ENCODE measurements at places on chromosomes 11 and 22.

GRCh38 chr11:31301549-31302510, 67.7 kb downstream of the DCDC1 start:
- DNase-seq = no peak

DNA sequence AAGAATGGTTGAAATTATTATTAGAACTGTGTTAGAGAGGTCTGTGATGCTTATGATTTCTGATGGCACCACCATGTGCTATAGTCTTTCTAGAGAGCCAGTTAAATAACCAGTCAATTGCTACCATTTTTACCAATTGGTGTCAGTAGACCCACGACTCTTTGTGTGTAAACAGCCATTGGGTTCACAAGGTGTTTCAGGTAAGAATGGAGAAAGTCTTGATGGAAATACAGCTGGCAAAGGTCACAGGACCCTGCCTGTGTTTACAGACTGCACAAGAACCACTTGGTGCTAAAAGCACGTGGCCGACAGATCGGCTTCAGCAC, 30.5 kb upstream of the OR10G7 start:
- no peak for DNase-seq

GRCh38 chr22:30178181-30179126, 68.1 kb downstream of the LIF start:
- DNase-seq = peak; percentile 59

GRCh38 chr11:126817096-126817495, 183.5 kb downstream of the KIRREL3 start:
- no peak for DNase-seq

DNA sequence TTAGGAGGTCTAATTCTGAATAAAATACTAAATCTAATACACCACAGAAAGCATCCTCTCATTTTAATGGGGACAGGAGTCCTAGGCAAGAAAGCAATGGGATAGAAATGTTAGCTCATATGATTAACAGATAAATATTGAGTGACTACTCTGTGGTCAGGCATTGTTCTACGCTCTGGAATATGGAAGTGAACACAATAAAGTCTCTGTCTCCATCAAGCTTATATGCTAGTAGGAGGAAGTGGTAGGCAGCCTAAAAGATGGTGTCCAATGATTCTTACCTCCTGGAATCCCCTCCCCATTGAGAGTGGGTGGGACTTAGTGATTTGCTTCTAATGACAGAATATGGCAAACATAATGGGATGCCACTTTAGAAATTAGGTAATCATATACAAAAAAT, 160.3 kb upstream of the PDGFD start:
- no peak for DNase-seq

DNA sequence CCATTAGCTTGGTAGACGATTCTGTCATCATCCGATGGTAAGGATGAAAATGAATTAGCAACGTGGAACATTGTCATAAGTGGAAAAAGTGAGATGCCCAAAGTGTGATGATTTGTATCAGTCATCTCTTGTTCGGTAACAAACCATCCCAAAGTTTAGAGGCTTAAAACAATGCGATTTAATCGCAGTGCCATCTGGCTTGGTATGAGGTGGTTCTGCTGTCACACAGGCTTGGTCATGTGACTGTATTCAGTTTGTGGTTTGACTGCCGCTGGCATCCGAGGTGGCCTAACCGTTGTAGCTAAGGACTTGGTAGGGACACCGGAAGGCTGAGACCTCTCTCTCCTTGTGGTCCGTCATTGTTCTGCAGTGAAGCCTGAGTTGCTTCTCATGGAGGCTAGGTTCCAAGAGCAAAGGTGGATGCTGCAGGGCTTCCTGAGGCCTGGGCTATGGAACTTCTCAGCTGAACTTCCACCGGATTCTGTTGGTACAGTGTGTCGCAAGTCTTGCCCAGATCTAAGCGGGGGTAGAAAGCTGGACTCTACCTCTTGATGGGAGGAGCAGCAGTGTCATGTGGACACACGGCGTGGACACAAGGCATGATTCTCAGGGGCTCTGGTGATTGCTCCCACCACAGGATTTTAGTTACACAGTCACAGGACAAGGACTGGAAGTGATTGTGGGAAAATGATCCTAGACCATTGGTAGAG, 36.3 kb downstream of the BCR start:
- peak; percentile 63 for DNase-seq

DNA sequence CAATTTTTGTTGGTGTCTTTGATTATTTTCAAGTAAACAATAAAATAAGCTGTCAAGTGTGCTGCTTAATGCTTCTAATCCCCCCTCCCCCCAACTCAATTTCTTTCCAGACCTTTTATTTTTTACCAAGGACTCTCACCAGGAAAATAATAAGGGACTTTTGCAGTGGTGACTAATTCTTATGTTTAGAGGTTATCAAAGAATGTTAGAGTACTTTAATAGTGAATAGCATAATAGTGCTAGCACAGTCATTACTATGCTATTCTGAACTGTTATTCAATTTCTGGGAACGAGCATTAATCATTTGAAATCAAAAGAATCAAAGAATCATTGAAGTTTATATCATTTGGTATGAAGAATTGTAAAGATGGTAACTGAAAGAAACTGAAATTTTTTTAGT, 251.4 kb downstream of the DDX10 start:
- no peak for DNase-seq

DNA sequence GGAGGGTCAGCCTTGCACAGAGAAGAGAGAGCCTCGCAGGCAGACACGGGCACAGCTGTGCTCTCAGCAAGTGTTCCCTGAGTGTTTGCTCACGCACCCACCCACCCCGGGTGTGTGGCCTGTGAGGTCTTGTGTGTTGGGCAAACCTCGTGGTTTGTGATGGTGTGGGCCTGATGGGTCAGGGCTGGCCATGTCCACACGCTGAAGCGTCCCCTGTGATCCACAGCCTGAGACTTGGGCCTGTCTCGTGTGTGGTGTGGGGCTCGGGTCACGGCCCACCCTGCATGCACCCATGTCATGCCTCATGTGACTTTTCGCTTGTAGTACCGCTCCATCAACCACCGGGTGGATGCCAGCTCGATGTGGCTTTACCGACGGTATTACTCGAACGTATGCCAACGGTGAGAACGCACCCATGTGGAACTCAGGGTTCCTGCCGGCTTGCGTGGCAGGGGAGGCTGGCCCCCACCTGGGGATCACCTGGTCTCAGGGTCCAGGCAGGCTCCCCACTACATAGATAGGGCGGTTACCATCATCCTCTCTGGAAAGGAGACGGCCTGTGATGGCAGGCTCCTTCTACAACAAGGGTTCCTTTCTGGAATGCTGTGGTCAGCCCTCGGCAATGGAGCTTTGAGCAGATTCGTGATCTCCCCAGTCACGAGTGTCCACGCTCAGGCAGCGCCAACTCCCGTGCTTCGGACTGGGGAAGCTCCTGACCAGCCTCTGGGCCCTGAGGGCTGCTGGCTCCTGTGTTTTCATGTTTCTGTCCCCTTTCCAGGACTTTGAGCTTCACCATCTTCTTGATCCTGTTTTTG, 5.9 kb downstream of the TPCN2 start:
- DNase-seq = no peak

- DNase-seq = no peak
These were observed 40.6 kb upstream of the MN1 start for GRCh38 chr22:27842201-27842600.

- no peak for DNase-seq
These were observed 35.9 kb upstream of the WNT11 start for GRCh38 chr11:76242004-76242779.

- no peak for DNase-seq
These were observed 20.4 kb downstream of the TUG1 start for GRCh38 chr22:30989474-30989873.

GRCh38 chr11:133711545-133711944, 133.8 kb downstream of the SPATA19 start:
- no peak for DNase-seq

GRCh38 chr22:28395920-28396753, 283.5 kb downstream of the TTC28 start:
- DNase-seq = no peak

GRCh38 chr22:17831501-17832251, 57.4 kb upstream of the BID start:
- DNase-seq = no peak

DNA sequence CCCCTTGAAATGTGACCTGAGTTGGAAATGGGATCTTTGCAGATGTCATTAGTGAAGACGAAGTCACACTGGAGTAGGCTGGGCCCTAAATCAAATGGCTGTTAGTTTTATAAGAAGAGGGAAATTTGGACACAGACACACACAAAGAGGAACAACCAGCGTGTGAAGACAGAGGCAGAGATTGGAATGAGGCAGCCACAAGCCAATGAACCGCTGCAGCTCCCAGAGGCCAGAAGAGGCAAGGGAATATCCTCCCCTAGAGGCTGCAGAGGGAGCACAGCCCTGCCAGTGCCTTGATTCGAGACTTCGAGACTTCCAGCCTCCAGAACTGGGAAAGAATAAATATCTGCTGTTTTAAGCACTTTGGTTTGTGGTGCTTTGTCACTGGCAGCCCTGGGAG, 484.5 kb downstream of the MN1 start:
- DNase-seq = no peak

DNA sequence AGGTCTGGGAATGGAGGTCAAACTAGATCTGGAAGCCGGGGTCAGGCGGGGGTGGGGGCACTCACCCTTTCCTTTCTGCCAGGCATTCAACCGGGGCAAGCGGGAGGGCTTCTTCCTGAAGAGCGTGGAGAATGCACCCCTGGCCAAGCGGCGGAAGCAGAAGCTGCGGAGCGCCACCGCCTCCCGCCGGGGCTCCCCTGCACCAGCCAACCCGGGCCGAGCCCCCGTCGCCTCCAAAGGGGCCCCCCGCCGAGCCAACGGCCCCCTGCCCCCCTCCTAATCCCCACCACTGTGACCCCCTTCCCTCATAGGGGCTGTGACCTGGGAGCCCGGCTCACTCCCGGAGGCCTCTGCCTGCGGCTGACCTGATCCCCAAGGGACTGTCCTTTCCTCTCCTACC, 12.2 kb downstream of the RPS6KA4 start:
- DNase-seq = no peak

- DNase-seq = no peak
These were observed 37.4 kb downstream of the USP28 start for GRCh38 chr11:113838005-113838404.

- DNase-seq = no peak
These were observed 28.3 kb downstream of the NECTIN1 start for GRCh38 chr11:119700536-119701346.

DNA sequence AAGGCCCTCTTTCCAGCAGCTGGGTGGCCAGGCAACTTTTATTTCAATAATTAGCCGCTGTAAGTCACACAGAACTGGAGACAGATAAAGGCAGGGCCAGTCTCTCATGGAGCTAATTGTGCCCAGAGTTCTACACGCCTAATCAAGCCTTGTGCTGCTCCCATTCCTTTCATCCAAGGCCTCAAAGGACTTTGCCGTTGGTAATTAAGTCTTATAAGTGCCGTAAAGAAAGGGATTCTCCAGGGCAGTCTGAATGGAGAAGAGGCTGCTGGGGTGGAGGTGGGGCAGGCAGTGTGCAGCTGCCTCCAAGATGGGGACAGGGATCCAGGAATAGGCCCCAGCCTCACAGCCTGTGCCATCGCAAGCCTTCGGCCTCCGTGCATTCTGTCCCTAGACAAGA, 357.9 kb downstream of the TENM4 start:
- no peak for DNase-seq

DNA sequence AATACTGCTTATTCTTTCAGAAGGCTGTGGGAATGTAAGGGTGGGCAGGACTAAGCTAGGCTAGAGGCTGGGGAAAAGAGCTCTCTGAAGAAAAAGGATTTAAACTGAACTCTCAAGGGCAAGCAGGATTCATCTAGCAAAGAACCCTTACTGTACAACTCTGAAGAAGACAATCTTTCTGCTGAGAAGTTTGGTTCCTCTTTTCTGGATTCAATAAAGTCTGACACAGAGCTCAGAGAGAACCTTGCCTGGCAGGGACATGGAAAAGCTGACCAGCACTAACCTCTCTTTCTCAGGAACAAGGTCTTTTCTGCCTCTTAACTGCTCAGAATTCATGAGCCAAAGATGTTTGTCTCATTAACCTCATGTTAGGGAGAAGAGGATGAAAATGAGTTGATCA, 388.4 kb upstream of the DDI1 start:
- DNase-seq = no peak

DNA sequence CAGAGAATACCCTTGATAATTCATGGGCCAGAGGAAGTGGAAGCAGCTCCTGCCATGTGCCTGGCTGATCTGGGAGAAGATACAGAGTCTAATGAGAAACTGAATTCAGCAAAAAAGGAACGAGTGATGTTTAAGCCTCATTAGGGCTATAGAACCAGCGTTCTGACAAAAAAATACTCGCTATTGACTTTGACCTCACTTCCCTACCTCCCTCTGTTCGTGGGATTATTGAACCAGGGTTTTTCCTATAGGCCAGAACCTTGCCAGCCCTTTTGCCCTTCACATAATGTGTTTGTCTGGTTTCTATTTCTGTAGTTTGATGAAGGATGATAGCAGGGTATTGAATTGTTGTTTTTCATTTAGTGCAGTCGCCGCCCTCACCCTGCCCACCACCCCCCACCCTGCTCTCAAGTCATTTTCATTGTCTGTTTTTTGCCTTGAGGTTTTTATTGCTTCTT, 7.6 kb upstream of the RBFOX2 start:
- DNase-seq = no peak

DNA sequence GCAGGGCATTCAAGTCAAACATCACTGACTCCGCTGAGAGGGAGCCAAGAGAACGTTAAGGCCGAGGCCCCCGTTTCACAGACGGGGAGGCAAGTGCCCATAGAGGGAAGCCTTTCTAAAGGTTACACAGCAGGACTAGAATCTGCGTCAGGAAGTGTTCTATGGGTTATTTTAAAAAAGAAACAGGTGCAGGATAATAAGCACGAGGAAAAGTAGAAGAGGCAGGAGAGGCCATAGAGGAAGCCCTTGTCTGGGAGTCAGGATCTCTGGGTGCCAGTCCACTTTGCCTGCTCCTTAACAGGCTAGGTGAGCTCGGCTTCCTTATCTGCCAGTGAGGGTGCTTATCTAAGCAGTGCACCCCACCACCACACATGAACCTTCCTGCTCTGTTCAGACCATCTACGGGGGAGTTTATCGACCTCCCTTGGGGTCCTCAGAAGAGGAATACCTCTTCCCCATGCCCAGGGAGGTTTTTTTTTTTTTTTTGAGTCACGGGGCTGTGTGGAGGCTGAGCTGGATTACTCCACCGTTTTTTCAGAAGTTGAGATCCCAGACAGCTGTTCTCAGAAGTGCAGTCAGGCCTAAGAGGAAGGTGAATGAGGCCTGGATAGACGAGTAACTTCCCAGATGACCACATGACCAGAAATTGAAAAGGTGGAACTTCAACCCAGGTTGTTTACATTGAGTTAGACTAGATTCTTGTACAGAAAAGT, 1.2 kb upstream of the FCHSD2 start:
- no peak for DNase-seq

DNA sequence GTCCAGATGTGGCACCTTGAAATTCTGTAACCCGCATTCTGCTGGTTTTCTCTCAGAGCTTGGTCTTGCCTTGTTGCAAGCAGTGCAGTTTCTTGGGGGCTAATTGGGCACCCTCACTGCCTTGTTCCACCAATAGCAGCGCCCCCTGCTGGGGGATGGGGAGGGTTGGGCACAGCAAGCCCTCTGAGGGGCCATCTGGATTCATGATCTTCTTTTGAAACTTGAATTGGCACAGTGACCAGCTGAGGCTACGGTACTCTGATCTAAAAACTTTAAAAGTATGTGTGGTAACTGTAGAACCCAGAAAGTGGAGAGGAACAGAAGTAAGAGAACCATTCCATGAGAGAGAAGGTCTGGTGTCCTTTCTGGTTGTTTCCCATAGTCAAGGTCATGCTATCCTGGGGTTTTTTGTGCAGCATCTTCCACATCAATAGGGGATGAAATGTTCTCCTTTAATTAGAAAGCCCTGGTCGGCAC, 64.2 kb downstream of the MED15 start:
- DNase-seq = peak; percentile 73

Data from stimulated activated CD4-positive, alpha-beta T cell treated with anti-CD3 and anti-CD28 coated beads, Interleukin-2, amount 100 ng/mL, for 24 hours (primary cell).